ENCODE measurements at places on chromosomes 16 and 17. TPM values are rescaled to one million over a fixed set of nuclear protein-coding genes. Genes with fewer than 3 reads are reported as not detected.

The VTN gene
- total RNA-seq, result not detected

The NHLRC4 gene
- 1.2 TPM for total RNA-seq

The SLC7A6 gene
- 36.9 TPM for total RNA-seq

The CASKIN1 gene
- not detected for total RNA-seq

The TUBB3 gene
- 239 TPM for total RNA-seq

The CLDN9 gene
- not detected for total RNA-seq

The HYDIN gene
- 3.2 TPM for total RNA-seq

The CRHR1 gene
- total RNA-seq, result not detected

GRCh38 chr16:80569440-80570105, 28.8 kb downstream of the DYNLRB2 start:
- H3K4me3 ChIP-seq, result no peak overlapping the region
- H3K36me3 ChIP-seq, result no peaks in the 10 kb centered on the region
- peaks cover 16% of the 10 kb centered on the region for H3K27me3 ChIP-seq
- H3K4me1 ChIP-seq, result peaks cover 15% of the 10 kb centered on the region
- peak; percentile 86 for DNase-seq

GRCh38 chr17:11935734-11936406, 61.4 kb downstream of the ZNF18 start:
- DNase-seq, result peak; percentile 59
- no peaks in the 10 kb centered on the region for H3K4me1 ChIP-seq
- no peak overlapping the region for H3K27ac ChIP-seq

- H3K4me1 ChIP-seq, result peaks cover 37% of the 10 kb centered on the region
- H3K27ac ChIP-seq, result no peak overlapping the region
- H3K27me3 ChIP-seq, result no peaks in the 10 kb centered on the region
- no peak for DNase-seq
- peaks cover 86% of the 10 kb centered on the region for H3K36me3 ChIP-seq
Measured at GRCh38 chr16:71923941-71924690, 28.8 kb downstream of the IST1 start.

GRCh38 chr17:35568561-35568960, 7.9 kb upstream of the SLFN14 start:
- no peaks in the 10 kb centered on the region for H3K36me3 ChIP-seq
- peak; percentile 87 for DNase-seq
- H3K4me3 ChIP-seq, result peak overlapping the region; percentile 89
- H3K27me3 ChIP-seq, result peaks cover 11% of the 10 kb centered on the region
- H3K4me1 ChIP-seq, result peaks cover 8% of the 10 kb centered on the region

DNA sequence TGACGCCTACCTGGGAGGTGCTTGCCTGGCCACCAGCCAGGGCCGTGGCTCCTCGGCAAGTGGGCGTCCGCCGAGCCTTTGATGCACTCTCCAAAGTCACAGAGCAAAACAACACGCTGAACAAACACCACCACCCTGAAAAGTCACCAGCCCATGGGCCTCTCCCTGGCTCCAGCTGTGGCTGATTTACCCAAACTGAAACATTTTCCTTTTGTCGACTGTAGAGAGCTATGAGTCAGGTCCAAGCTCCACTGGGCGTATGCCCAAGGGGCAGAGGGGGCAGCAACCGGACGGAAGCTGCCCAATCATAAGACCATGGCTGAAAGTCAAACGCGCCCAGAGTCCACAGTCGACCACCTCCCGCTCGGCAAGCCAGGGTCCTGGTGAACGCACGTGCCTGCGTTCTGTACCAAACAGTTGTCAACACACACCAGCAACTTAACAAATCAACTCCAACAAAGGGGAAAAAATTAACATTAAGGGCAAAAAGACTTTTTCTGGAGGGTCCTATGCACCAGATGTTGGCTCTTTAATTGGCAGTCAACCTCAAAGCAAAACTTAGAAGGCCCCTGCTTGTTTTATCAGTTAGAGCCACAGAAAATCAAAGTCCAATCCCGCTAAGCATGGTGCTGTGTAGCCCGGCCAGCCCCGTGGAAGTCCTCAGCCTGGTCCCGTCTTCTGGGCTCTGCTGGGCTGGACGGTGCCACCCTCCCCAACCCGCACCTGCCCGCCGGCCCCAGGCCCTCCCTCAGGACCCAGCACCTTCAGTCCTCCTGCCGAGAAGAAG, 47.3 kb downstream of the TBC1D16 start:
- peak; percentile 98 for DNase-seq
- peaks cover 36% of the 10 kb centered on the region for H3K4me1 ChIP-seq

DNA sequence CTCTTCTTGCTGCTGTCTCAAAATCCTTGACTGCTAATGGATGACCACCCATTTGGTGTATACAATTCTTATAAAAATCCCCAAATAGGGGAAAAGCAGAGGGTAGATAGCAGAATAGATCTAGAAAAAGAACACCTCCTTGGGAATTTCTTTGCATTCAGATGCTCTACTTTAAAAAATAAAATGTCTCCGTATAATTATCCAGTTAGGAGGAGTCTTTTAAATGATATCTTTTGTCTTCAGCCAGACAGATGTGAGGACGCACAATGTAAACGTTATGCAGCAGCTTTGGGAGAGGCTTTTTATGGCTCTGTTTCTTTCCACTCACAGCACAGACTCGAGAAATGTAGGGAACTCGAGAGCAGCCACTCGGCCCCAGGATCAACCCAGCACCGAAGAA, 300.2 kb downstream of the IRF8 start:
- no peak overlapping the region for H3K4me3 ChIP-seq
- no peak for DNase-seq
- no peak overlapping the region for H3K27ac ChIP-seq
- no peaks in the 10 kb centered on the region for H3K36me3 ChIP-seq
- H3K4me1 ChIP-seq, result no peaks in the 10 kb centered on the region

DNA sequence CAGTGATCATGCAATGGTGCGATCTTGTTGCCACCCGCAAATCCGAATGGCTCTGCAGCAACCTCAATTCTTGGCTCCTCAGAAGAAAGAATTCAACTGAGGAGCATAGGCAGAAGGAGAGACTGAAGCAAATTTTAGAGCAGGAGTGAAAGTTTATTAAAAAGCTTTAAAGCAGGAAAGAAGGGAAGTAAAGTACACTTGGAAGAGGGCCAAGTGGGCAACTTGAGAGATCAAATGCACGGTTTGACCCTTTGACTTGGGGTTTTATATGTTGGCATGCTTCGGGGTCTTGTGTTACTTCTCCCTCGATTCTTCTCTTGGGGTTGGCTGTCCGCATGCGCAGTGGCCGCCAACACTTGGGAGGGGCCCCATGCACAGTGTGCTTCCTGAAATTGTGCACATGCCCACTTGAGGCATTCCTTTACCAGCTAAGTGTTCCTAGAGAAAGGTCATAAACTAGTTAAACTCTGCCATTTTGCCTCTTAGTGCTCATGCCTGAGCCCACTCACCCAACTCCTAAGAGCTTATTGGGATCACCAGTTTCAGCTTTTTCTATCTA, 36.7 kb downstream of the ZNRF1 start:
- no peak overlapping the region for H3K27ac ChIP-seq
- H3K4me1 ChIP-seq, result peaks cover 4% of the 10 kb centered on the region
- H3K4me3 ChIP-seq, result no peak overlapping the region

DNA sequence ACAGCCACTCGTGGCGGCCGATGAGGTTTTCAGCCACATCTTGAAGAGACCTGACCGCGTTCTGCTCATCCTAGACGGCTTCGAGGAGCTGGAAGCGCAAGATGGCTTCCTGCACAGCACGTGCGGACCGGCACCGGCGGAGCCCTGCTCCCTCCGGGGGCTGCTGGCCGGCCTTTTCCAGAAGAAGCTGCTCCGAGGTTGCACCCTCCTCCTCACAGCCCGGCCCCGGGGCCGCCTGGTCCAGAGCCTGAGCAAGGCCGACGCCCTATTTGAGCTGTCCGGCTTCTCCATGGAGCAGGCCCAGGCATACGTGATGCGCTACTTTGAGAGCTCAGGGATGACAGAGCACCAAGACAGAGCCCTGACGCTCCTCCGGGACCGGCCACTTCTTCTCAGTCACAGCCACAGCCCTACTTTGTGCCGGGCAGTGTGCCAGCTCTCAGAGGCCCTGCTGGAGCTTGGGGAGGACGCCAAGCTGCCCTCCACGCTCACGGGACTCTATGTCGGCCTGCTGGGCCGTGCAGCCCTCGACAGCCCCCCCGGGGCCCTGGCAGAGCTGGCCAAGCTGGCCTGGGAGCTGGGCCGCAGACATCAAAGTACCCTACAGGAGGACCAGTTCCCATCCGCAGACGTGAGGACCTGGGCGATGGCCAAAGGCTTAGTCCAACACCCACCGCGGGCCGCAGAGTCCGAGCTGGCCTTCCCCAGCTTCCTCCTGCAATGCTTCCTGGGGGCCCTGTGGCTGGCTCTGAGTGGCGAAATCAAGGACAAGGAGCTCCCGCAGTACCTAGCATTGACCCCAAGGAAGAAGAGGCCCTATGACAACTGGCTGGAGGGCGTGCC, 30.1 kb downstream of the CIITA start:
- no peak for DNase-seq
- no peaks in the 10 kb centered on the region for H3K36me3 ChIP-seq
- H3K27ac ChIP-seq, result no peak overlapping the region
- no peaks in the 10 kb centered on the region for H3K4me1 ChIP-seq
- H3K27me3 ChIP-seq, result no peaks in the 10 kb centered on the region

GRCh38 chr16:75204410-75204758, 2.6 kb downstream of the CTRB2 start:
- H3K27me3 ChIP-seq, result no peaks in the 10 kb centered on the region
- no peaks in the 10 kb centered on the region for H3K36me3 ChIP-seq
- no peak overlapping the region for H3K27ac ChIP-seq
- no peaks in the 10 kb centered on the region for H3K4me1 ChIP-seq

DNA sequence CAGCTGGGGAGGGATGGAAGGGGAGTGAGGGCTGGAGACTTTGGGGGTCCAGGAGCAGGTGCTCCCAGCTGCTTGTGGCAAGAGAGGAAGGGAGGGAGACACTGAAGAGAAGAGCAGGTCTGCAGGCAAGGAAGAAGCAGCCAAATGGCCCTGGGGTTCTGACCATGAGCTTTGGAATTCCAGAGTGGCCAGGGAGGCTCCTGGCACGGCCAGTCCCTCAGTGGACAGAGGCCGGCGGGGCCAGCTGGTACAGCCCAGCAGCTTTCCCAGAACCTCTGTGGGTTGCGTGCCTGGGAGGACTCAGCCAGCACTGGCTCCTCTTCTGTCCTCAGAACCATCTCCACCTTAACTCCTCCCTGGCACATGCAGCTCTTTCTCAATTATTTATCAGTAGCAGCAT, 233.0 kb downstream of the MSI2 start:
- H3K4me3 ChIP-seq, result no peak overlapping the region
- H3K27ac ChIP-seq, result no peak overlapping the region
- no peaks in the 10 kb centered on the region for H3K36me3 ChIP-seq
- H3K4me1 ChIP-seq, result peaks cover 7% of the 10 kb centered on the region
- DNase-seq, result no peak
- H3K27me3 ChIP-seq, result no peaks in the 10 kb centered on the region

DNA sequence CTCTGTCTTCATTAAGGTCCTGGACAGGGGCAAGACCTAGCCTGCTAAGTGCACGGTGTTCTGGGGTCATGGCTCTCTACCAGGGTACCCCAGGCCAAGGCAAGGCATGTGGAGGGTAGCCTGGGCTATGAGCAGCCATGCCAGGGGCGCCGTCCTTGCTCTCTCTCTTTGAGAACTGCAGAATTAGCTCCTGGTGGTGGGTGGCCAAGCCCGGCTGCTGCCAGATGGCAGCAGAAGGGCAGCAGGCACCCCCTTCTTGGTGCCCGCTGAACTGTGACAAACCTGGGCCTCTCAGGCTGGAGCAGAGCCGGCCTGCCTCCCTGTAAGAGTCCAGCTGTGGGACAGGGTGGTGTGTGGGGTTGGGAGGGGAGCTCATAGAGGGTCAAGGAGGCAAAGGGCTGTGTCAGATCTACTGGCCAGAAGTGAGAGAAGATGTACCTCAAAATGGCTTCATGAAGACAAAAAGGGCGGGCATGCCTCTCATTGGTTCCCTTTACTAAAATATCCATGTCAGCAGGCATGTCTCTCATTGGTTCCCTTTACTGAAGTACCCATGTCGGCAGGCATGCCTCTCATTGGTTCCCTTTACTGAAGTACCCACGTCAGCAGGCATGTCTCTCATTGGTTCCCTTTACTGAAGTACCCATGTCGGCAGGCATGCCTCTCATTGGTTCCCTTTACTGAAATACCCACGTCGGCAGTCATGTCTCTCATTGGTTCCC, 81.7 kb upstream of the SDK2 start:
- DNase-seq, result no peak
- no peak overlapping the region for H3K27ac ChIP-seq
- no peaks in the 10 kb centered on the region for H3K4me1 ChIP-seq
- no peak overlapping the region for H3K4me3 ChIP-seq
- no peaks in the 10 kb centered on the region for H3K36me3 ChIP-seq

DNA sequence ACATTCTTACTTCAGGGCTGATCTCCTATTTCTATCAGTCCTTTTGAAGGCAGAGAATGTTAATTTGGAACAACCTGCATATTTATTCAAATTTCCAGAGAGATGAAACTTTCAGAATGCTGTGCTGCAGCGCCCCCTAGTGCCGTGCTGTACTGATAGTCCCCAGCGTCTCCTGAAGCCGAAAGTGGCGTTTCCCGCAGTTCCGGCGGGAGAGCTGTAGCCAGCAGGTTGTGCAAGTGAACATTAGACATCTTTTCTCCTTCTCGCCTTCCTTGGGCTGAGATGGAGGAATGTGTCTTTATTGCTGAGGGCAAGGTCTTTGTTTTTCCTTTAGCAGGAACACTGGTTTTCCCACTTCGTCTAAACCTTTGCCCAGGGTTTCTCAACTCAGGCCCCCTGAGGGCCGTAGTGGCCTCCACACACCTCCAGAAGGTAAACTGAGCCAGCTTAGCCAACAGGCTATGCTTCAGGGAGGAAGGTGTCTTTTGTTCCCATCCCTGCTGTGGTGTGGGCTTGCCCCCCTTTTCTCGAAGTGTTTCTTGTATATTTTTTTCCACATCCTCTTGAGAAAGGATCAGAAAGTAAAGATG, 26.4 kb downstream of the USP10 start:
- DNase-seq, result peak; percentile 78
- H3K4me3 ChIP-seq, result no peak overlapping the region
- no peaks in the 10 kb centered on the region for H3K36me3 ChIP-seq

- H3K27ac ChIP-seq, result no peak overlapping the region
- no peak overlapping the region for H3K4me3 ChIP-seq
- H3K4me1 ChIP-seq, result no peaks in the 10 kb centered on the region
- DNase-seq, result no peak
Measured at GRCh38 chr16:5479926-5480325, 382.3 kb upstream of the EEF2KMT start.

GRCh38 chr17:42387661-42388380, 421 bp downstream of the STAT3 start:
- H3K36me3 ChIP-seq, result peaks cover 6% of the 10 kb centered on the region
- H3K27ac ChIP-seq, result peak overlapping the region; percentile 92
- peak overlapping the region; percentile 90 for H3K4me3 ChIP-seq

- H3K4me3 ChIP-seq, result no peak overlapping the region
- no peaks in the 10 kb centered on the region for H3K4me1 ChIP-seq
- peaks cover 2% of the 10 kb centered on the region for H3K27me3 ChIP-seq
Measured at GRCh38 chr16:55426865-55427484, 52.0 kb upstream of the MMP2 start.

Data from osteoblast (primary cell).